Effector CD4-positive, alpha-beta T cell (primary cell): ENCODE measurements at places on chromosomes 5 and 9.

DNA sequence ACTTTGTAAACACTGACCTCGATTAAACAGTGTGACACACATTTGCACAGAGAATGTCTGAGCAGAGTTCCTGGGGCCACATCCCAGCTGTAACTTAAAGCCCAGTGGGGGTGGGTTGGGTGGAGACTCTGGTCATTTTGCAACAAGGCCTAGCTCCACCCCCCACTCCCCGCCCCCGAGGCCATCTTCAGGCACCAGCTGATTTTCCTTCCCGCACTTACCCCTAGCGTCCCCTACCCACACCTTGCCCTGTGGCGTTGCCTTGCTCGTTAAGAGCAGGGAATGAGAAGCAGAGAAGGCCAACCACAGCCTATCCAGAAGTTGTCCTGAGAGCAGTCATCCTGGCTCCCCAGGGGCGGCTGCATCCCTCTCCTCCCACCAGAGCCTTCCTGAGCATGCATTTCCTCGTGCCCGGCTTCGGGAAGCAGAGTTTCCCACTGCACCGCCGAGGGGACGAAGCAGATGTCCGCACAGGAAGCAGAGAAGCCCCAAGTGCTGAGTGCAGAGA is 101.7 kb upstream of the SARDH start:
- DNase-seq: no peak

- DNase-seq: no peak
Observed at GRCh38 chr5:78632467-78632866, 16.1 kb downstream of the LHFPL2 start.

DNA sequence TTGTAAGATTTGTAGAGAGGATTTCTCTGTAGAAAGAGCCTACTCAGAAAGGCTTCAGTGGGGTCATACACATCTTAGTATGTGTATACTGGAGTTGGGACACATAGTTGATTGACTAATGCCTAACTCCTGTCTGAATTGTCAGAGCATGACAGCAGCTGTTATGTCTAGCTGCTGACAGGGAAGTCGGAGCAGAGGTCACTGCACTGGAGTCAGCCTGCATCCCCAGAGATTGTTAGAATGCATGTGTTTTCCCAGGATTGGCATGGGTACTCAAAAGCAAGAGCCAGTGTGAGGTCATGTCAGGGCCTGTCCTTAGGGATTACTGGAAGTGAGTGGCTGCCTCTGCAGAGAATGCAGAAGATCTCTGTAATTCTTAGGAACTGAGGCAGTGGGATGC is 82.7 kb downstream of the ITGA1 start:
- DNase-seq: no peak

GRCh38 chr9:107667231-107668070 is 177.9 kb upstream of the KLF4 start:
- no peak for DNase-seq

GRCh38 chr5:79898611-79899010 is 92.5 kb downstream of the MTX3 start:
- no peak for DNase-seq

GRCh38 chr5:170315154-170315553 is 17.6 kb upstream of the LCP2 start:
- no peak for DNase-seq
